ENCODE measurements at places on chromosomes 5 and 9.

- no peak for DNase-seq
Observed at GRCh38 chr5:2761921-2762488, 10.5 kb upstream of the IRX2 start.

- no peak for DNase-seq
Observed at GRCh38 chr9:115883467-115884329, 269.9 kb upstream of the PAPPA start.

GRCh38 chr9:128033609-128034008 lies 33.5 kb downstream of the NAIF1 start:
- no peak for DNase-seq

DNA sequence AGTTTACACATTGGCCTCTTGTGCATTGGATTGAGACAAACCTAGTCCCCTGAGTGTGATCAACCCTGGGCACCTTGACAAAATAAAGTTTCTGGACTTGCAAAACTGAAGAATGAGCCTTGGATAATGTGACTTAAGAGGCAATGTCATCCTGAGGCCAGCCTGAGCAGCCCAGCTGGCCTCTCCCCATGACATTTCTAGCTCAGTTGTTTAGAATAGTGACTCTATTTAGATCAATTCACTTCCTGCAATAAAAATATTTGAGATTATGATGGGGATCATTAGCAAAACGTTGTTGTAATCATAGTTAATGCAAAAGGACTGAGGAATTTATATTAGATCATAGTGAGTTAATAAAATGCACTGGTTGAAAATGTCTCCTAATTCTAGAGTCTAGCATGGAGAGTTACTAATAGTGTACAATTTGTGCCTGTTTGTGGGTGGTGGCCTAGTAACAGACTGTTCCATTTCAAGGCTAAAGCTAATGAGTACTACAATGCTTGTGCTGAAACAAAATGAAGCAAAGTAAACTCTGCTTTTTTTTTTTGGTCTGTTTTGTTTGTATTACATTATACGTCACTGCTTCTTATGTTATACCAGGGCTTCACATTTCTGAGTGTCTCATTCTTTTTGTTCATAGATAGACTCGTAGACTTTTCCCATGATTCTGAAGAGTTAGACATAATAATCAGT lies 10.9 kb upstream of the RHOBTB3 start:
- DNase-seq: no peak

DNA sequence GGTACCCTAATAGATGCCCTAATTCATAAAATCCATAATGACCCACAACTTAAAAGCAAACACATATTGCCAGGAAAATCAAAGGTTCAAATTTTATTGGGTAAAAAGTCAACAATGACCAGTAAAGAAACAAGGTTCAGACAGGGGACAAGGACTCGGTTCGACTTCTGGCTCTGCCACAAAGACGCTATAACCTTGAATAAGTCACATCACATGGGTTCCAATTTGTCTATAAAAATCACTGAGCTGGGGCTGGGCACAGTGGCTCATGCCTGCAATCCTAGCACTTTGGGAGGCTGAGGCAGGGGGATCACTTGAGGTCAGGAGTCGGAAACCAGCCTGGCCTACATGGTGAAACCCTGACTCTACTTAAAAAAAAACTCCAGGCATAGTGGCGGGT lies 80.5 kb downstream of the SERINC5 start:
- DNase-seq: no peak
